ENCODE measurements at places on chromosomes 7 and 10.

- no peak for DNase-seq
Observed at GRCh38 chr10:15640536-15641085, 79.1 kb downstream of the ITGA8 start.

GRCh38 chr7:81170291-81170690, 251.4 kb upstream of the SEMA3C start:
- no peak for DNase-seq

DNA sequence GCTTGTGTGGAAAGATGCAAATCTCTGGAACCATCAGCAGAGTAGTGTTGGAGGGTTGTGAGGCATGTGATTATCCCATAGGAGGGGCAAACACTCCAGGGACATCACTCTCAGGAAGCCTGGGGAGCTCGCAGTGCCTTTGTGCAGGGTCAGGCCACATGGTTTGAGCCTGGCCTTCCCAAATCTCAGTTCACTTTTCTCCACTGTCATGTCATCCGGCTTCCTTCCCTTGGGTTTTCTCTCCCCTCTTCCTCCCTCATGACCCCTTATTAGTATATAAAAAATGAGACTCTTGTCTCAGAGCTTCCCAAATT, 20.4 kb downstream of the TSPAN14 start:
- DNase-seq = no peak

GRCh38 chr10:52400562-52400961, 86.5 kb downstream of the DKK1 start:
- no peak for DNase-seq

- no peak for DNase-seq
Observed at GRCh38 chr7:157088136-157088535, 50.6 kb upstream of the UBE3C start.

- DNase-seq = peak; percentile 2
Observed at GRCh38 chr7:77453531-77453930, 37.4 kb upstream of the GSAP start.

DNA sequence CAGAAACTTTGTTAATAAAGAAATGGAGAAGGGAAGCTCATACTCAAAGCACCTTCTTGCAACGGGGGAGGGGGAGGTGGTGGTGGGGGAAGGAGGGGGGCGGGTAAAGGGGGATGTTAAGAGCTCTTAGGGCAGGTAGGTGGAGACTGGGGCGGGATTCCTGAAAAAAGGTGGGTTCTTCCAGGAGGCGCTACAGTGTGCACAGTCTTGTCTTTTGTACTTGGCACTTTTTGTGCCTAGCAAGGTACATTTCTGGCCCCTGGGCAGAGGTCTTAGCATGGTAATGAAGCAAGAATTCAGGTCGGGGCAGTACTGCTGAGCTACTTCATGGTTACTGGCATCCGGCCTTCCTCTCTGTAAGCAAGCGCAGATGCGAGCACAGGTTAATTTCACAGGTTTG, 15.2 kb upstream of the LAMB4 start:
- DNase-seq = no peak

DNA sequence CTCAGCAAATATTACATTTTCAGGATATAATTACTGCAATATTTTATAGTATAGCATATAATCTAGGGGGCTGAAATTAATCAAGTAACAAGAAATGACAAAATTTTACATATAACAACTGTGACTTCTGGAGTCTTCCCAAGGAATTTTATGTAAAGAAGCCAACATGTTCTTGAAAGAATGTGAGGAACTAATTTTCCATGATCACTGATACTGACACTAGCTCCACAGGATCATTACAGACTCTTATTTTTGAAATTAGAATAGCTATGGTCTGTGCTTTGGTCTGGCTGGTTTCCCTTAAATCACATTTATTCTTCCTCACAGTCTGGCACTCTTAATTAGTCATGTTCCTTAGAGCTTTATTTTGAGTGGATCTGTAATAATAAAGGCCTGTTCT, 267.7 kb upstream of the SEMA3A start:
- no peak for DNase-seq

DNA sequence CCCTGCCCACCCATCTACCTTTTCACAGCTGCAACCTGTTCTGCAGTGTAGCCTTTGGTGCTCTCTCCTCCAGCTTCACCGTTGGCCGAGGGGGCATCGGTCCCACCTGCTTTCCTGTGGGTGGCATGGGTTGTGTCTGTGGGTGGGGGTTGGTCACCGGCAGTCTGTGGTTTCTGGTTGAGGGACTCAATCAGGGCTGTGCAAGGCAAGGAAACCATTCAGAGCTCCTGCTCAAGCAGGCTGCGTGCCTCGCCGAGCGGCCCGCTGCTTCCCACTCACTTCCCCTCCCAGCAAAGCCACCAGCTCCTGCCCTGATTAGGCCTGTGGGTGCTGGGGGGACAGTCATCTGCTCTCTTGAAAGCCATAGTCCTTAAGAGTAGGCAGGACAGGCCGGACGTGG, 9.8 kb downstream of the DNAJB12 start:
- DNase-seq = no peak

DNA sequence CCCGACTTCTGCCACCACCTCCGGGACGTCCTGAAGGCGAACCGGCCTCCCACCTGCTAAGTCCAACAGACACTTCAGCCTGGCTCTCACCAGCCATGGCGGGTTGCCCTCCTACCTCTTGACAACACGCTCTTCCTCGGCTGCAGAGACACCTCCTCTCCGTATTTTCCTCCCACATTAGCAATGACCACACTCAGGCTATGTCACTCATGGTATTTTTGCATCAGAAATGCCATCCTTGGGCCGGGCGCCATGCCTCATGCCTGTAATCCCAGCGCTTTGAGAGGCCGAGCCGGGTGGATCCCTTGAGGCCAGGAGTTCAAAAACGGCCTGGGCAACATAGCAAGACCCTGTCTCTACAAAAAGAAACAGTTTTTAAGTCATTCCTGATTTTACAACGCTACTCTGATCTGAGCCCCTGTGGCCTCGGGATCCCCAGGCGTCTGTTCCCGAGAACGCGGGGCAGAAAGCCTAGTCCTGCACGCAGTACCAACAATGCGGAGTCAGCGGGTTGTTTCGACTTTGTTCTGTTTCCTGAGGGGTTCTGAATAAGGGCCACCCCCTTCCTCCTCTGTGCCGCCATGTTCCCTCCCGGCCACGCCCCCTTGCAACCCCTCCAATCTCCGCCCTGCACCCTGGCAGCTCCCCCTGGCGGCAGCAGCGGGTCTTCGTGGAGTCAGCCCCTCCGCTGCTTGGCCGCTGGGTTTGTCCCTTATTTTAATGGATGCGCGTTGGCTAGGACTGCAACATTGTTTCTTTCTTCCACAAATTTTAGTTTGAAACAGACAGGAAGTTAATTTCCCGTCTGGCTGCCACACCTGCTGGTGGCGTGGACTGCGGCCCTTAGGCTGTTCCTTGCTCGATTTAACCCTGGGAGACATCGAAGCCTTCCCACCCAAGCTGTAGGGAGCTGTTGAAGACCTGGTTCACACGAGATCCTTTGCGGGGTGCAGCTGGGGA, 9.7 kb upstream of the ZFAND2A start:
- peak; percentile 90 for DNase-seq

DNA sequence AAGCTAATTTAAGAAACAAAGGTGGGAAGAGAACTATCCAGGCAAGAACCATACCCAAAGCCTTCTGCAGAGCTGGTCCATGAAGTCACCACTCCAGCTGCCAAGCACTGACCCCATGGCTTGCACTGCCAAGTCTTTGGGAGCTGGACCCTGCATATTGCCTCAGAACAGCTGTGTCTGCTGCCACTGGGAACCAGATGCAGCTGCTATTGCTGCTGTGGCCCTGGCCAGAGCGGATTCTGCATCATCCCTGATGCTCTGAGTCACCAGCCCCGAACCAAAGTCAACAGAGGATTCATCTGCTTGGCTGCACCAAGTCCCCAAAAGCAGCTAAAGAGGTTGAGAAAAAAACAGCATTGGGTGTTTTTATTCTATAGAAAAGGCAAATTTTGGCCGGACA, 39.2 kb upstream of the GSAP start:
- peak; percentile 56 for DNase-seq

GRCh38 chr7:794671-795329, 37.5 kb upstream of the SUN1 start:
- no peak for DNase-seq

GRCh38 chr7:104286839-104287238, 41.6 kb upstream of the LHFPL3 start:
- DNase-seq = no peak

DNA sequence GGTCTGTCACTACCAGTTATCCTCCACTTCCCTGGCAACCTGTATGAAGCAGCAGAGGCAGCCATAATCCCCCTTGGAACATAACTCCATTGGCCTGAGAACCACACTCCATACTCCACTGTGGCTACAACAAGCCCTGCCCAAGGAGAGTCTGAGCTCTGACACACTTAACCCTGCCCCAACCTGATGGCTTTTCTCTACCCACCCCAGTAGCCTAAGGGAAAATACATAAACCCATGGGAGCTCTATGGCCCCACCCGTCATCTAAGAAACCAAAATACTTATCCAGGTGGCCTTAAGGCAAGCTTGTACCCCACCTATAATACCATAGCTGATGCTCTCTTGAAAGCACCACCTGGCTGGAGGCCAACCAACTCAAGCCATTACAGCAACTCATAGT, 324.8 kb upstream of the GLI3 start:
- DNase-seq = no peak

- no peak for DNase-seq
Observed at GRCh38 chr10:87580016-87580415, 75.3 kb downstream of the MINPP1 start.

DNA sequence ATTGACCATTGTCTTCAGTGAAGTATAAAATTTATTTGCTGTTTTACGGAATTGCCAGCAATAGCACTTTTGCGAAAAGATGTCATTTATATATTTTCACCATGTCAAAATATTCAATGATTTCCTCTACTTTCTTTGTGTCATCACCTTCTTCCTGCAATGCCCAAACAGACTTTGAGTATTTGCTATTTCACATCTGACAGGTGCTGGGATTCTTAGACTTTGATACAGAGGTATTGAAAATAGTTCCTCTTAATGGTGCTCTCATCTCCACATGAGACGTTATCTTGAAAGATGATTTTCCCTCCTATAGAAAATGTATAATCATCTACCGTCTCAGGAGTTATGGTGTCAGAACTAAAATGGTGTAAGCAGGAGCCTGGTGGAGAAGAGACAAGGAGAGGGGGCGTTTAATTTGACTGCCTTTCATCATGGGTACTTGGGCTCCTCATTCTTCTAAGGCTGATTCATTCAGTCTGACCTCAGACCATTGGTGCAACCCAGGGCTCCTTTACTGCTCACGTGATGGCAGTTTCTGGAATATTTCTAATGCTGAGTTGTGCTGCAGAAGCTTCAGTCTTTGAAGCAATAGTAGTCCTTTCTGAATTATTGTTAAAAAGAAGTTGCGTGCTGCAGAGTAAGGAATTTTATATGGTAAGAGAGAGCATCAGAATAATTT, 404.6 kb downstream of the PHTF2 start:
- no peak for DNase-seq

GRCh38 chr7:79529214-79529880, 75.9 kb upstream of the MAGI2 start:
- no peak for DNase-seq

DNA sequence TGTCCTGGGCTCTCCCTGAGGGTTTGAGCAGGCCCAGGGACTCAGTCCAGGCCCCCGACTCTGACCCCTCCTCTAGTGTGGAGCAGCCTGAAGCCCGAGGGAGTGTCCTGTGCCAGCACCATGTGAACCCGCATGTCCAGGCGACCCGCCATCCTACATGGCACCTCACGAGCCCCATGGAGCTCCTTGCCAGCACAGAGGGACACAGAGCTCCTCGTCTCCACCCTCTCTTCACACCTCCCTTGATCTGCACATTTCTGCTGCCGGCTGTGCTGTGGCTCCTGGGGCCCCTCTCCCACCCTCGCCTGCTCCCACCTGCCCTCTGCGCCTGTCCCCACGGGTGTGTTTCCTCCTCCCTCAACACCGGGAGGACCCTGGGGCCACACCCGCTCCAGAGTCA, 103.5 kb downstream of the ADARB2 start:
- no peak for DNase-seq

DNA sequence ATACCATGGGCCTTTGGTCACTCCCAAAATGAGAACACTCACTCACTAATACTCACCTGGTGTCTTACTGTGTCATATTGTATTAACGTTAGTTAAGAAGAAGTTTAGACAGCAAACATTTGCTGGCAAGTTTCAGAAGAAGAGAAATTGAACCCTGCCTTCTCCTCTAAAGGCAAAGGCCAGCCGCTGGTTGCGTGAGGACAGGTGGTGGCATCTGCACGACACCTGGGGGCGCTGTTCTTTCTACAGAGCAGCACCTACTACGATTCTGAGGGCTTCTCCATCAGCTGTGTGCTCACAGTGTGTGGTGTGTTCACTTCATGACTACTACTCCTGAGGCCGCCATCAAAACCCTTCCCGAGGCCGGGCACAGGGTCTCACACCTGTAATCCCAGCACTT, 17.9 kb upstream of the CLEC2L start:
- no peak for DNase-seq

- DNase-seq = no peak
Observed at GRCh38 chr10:132308587-132309470, 1.1 kb upstream of the STK32C start.

DNA sequence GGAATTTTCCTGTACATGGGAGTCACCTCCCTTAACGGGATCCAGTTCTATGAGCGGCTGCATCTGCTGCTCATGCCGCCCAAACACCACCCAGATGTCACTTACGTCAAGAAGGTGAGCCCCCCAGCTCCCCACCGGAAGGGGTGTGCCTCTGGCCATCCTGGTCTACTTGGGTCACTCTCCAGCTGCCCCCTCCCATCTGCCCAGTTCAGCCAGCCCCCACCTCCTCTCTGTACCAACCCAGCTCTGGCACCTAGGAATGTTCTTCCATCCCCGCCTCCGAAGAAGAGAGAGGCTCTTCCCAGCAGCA, 5.0 kb downstream of the FASTK start:
- no peak for DNase-seq

DNA sequence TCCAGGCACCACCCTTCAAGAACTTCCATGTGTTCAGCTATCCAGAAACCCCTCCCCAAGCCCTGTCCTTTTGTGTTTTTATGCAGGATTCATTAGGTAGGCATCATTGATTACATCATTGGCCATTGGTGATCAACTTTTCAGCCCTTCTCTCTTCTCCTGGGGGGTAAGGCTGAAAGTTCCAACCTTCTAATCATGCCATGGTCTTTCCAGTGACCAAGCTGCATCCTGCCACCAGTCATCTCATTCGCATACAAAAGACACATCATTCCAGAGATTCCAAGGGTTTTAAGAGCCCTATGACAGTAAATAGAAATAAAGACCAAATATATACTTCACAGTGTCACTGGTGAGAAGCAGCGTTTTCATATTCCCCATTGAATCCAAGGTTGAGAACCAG, 48.2 kb downstream of the DNAJC12 start:
- no peak for DNase-seq

Data from SHP77 treated with DMSO at 0.1 percent for 48 hours (cell line).